ENCODE measurements at places on chromosomes 1 and 21.

- DNase-seq: no peak
Measured at GRCh38 chr1:44994309-44994898, 8.0 kb upstream of the EIF2B3 start.

DNA sequence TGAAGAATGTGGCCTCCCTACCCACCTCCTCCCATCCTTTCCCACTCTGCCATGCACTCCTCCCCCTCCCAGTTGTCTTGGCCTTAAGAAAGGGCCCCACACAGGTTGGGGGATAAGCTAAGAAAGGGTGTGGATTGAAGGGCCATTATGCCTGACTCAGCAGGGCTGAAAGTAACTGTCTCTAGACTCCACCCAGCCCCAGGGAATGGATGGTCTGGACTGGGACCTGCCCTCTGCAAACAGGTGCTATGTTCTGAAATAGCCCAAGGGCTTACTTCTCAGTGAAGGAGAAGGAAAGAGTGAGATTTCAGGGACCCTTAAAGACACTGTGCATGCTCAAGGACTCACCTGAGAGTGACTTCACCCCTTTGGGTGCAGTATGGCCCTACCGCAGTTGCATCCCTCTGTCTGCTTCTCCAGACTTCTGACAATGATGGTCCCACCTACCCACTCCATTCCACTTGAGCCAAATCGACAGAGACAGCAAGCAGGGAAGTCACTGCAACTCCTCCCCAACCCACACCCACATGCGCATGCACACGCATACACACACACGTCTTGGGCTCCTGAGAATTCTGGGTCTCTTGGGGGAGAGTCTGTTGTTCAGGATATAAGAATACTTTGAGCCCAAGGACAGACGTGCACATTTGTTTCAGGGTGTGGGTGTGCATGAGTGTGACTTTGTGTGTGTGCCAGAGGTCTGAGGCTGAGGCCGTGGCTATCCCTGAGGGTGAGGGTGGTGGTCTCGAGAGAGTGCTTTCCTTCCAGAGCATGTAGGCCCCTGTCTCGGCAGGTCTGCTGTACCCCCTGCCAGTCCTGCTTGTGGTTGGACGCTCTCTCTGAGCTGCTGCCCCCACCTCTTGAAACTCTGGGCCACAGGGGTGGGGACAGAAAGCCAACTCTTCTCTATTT lies 231.9 kb downstream of the PTPRU start:
- no peak for DNase-seq

- DNase-seq: no peak
Measured at GRCh38 chr21:43911935-43912487, 47.0 kb downstream of the AGPAT3 start.

DNA sequence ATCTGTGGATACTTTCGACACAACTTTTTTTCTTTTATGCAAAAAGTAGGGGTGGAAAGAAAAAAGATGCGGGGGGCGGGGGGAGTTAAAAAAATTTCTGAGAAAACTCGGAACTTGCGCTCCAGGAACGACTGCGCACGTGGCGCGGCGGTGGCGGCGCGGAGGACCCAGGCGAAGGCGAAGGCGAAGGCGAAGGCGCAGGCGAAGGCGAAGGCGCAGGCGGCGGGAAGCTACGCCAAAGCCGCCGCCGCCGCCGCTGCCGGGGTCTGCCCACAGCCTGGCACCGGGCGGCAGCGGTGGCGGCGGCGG lies 208 bp upstream of the BARHL2 start:
- peak; percentile 26 for DNase-seq

- no peak for DNase-seq
Measured at GRCh38 chr1:231044588-231044987, 4.5 kb upstream of the FAM89A start.

- DNase-seq: no peak
Measured at GRCh38 chr21:32947736-32948135, 78.0 kb upstream of the OLIG2 start.

DNA sequence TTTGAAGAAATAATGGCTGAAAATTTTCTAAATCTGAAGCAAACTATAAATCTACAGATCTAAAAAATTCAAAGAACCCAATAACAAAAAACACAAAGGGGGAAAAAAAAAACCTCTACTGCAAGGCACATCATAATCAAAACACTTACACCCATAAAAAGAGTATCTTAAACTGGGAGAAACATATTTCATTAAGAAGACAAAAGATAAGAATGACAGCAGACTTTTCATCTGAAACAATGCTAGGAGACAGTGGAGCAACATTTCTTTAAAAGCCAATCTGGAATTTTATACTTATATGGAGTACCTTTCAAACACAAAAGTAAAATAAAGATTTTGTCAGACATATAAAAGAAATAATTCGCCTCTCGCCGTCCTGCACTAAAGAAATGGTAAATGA lies 49.1 kb downstream of the COP1 start:
- no peak for DNase-seq

- no peak for DNase-seq
Measured at GRCh38 chr1:110967256-110967655, 3.5 kb upstream of the LRIF1 start.

DNA sequence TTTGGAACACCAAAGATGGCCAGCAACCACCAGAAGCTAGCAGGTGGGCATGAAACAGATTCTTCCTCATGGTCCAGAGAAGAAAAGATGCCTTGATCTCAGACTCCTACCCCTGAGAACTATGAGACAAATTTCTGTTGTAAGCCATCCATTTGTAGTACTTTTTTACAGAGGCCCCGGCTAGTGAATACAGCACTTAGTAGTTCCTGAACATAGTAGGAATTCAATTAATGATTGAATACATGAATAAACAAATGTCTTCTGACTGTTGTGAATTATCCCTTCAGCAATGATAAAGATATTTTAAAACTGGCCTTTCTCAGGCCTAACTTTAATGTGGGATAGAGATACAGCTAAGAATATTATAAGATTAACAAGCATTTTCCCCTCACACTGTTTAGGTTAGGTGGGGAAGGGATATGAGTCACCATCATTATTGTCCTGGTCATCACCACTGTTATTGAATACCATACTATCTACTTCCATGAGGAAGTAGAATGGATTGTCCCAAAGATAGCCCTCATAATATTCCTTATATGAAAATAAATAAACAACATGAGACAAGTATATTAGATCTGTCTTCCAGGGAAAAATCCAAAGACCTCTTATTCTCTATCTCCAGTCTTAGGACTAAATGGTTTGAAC lies 51.4 kb downstream of the ADCY10 start:
- no peak for DNase-seq

- no peak for DNase-seq
Measured at GRCh38 chr1:57067863-57068262, 102.0 kb upstream of the C8B start.

GRCh38 chr21:42112857-42113256 lies 41.7 kb downstream of the UMODL1 start:
- no peak for DNase-seq

- DNase-seq: no peak
Measured at GRCh38 chr1:54506594-54506993, 41.4 kb upstream of the ACOT11 start.

GRCh38 chr1:65467536-65467935 lies 47.1 kb downstream of the LEPR start:
- no peak for DNase-seq

GRCh38 chr1:185288435-185288834 lies 28.6 kb downstream of the IVNS1ABP start:
- DNase-seq: no peak

GRCh38 chr1:234543442-234544086 lies 64.6 kb upstream of the TARBP1 start:
- no peak for DNase-seq

GRCh38 chr1:203627398-203627797 lies 766 bp downstream of the ATP2B4 start:
- DNase-seq: peak; percentile 32

DNA sequence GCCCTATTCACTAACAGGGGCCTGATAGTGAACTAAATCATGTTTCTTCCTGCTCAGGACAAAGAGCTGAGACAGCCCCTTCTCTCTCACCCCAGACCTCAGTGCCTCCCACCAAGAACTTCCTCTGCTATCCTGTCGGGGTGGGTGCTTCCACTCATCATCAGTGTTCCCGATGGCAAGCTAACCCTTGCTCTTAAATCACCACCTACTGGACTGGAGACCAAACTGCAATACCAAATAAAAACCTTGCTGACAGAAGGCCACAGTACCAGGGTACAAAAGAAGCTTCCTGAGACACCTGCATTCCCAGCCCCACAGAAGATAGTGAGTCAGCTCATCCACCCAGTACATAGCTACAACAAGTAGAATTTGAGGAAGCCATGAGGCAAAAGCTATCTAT lies 799.5 kb downstream of the LTN1 start:
- DNase-seq: no peak

DNA sequence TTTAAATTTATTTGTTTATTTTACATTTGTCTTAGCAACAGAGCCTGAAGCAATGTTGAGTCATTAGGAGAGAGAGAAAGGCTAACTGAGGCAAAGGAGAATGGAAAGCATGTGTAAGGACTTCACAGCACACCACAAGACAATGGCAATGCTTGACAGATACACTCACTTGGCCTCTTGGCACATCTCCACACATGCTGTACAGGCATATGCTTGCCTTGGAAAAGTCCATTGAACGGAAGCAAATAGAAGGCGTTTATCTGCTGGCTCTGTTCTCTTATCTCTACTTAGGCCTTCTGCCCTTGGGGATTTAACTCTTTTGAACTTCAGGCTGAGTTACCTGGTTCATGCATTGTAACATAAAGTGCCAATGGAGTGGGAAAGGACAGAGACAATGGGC lies 262.2 kb upstream of the POU3F1 start:
- DNase-seq: no peak

All from right kidney (tissue), 9 donors.